Glomerular endothelial cell (primary cell): ENCODE measurements at places on chromosomes 7 and 10.

- DNase-seq: no peak
Observed at GRCh38 chr7:70942791-70943190, 189.2 kb upstream of the GALNT17 start.

GRCh38 chr7:138515001-138515528, 55.0 kb downstream of the TRIM24 start:
- no peak for DNase-seq

GRCh38 chr10:77849039-77849664, 77.4 kb downstream of the DLG5 start:
- no peak for DNase-seq

DNA sequence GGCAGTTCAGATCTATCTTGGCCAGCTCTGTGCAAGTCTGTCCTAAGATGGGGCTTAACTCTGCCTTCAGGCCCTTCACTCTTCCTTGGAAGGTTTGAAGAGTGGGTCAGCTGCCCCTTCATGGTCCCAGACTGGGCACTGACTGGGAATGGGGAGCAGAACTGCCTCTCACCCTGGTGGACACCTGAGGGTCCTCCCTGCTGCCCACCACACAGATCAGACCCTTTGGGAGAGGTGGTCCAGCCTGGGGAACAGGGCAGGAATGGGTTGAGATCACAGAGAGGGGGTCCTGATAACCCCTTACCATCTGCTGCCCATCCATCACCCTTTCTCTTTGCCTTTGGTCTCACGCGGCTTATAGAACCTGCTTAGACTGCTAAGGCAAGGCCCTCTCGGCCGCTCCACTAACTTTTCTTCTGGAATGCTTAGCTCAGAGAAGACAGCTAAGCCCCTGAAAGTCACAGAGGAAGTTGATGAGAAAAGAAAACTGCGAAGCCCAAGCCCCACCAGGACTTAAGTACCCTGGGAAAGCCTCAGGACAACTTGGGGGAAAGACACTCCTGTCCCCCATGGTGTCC, 402 bp upstream of the CDHR1 start:
- DNase-seq: no peak

GRCh38 chr7:100509231-100509630, 25.5 kb downstream of the NYAP1 start:
- no peak for DNase-seq

GRCh38 chr10:19730907-19731217, 85.4 kb upstream of the PLXDC2 start:
- DNase-seq: no peak

GRCh38 chr10:61643316-61643751, 19.4 kb upstream of the CABCOCO1 start:
- no peak for DNase-seq

GRCh38 chr10:11387044-11387443, 224.4 kb downstream of the USP6NL start:
- no peak for DNase-seq

- DNase-seq: no peak
Observed at GRCh38 chr10:69403066-69403465, 13.7 kb downstream of the TACR2 start.

GRCh38 chr7:382043-382400, 92.1 kb downstream of the FOXL3 start:
- no peak for DNase-seq
